ENCODE measurements at places on chromosomes 7 and 10.

DNA sequence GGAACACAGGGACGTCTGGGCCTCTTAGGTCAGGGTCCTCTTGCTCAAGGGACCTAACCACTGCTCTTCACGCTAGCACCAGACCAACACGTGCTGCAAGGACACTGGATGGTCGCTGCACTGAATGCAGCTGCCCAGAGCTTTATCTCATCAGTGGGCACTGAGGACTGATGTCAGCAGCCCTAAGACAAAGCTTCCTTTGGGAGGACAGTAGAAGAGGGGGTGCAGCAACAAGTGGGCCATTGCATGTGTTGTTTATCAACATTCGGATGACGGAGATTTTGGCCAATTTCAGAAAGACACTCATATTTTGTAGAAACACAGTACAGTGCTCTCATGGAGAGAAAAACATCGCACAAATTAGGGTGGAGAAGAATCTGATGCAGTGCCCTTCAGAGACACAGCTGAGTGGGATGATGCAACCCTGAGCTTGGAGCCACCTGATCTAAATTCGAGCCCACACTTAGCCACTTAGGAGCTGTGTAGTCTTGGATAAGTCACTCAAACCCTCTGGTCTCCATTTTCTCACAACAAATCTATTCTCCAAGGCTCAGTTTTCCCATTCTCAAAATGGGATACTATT lies 1.7 kb downstream of the OPALIN start:
- no peak for DNase-seq

DNA sequence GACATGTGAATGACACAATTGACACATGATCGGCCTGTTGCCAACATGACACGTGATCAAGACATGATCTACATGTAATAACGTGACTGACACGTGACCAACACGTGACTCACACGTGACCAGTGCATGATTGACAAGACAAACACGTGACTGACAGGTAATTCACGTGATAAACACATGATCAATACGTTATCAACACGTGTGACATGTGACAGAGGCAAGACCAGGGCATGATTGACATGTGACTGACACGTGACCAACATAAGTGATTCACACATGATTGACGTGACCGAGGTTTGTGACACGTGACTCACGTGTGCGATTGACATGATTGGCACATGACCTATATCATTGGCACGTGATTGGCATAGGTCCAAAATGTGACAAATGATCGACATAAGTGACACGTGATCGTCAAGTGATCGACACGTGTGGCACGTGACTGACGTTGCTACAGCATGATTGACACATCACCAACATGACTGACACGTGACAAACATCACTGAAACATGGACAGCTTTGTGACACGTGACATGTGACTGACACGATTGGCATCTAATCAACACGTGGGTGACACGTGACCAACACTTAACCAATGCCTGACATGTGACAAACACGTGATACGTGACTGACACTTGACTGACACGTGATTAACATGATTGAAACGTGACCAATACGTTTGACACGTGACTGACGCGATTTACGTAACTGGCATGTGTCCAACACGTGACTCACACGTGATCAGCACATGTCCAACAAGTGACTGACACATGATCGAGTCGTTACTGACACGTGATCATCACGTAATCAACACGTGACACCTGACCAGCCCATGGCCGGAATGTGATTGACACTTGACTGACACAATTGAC lies 23.0 kb downstream of the CRPPA start:
- no peak for DNase-seq

- no peak for DNase-seq
These were observed 1060.5 kb downstream of the XPNPEP1 start for GRCh38 chr10:108862676-108863350.

GRCh38 chr7:90797596-90797995 lies 201.5 kb downstream of the CDK14 start:
- no peak for DNase-seq

DNA sequence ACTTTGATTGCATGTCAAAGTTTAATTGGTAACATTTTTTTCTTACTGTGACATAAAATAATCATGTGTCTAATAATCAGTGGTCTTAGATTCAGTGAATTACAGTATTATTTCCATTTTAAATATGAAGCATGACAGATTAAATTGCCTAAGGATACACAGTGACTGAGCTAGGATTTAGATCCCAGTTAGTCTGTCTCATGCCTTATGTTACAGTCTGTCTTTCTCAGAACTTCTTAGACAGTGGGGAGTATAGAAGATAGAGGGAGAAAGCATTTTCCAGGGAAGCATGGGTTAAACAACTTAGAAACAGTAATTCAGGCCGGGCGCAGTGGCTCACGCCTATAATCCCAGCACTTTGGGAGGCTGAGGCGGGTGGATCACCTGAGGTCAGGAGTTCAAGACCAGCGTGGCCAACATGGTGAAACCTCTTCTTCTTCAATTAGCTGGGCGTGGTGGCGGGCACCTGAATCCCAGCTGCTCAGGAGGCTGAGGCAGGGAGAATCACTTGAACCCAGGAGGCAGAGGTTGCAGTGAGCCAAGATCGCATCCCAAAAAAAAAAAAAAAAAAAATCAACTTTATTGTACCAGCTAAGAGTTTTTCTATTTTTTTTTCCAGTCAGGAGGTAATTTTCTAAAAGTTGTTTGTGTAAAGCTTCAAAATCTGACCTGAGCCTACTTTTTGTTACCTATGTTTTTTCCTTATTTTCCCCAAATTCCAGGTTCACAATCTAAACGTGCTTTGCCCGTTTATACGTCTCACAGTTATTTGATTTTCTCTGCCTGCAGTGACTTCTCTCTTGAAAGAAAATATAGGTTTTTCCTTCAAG lies 3.3 kb downstream of the CASD1 start:
- no peak for DNase-seq
